ENCODE measurements at places on chromosomes 1 and 21.

DNA sequence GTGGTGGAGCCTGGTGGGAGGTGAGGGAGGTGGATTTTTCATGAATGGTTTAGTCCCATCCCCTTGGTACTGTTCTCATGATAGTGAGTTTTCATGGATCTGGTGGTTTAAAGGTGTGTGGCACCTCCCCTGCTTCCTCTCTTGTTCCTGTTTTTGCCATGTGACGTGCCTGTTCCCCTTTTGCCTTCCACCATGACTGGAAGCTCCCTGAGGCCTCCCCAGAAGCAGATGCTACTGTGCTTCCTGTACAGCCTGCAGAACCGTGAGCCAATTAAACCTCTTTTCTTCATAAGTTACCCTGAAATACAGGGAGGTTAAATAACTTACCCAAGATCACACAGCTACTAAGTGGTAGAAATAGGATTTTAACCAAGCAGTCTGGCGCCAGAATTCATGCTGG, 4.3 kb upstream of the HEYL start:
- no peak for DNase-seq

DNA sequence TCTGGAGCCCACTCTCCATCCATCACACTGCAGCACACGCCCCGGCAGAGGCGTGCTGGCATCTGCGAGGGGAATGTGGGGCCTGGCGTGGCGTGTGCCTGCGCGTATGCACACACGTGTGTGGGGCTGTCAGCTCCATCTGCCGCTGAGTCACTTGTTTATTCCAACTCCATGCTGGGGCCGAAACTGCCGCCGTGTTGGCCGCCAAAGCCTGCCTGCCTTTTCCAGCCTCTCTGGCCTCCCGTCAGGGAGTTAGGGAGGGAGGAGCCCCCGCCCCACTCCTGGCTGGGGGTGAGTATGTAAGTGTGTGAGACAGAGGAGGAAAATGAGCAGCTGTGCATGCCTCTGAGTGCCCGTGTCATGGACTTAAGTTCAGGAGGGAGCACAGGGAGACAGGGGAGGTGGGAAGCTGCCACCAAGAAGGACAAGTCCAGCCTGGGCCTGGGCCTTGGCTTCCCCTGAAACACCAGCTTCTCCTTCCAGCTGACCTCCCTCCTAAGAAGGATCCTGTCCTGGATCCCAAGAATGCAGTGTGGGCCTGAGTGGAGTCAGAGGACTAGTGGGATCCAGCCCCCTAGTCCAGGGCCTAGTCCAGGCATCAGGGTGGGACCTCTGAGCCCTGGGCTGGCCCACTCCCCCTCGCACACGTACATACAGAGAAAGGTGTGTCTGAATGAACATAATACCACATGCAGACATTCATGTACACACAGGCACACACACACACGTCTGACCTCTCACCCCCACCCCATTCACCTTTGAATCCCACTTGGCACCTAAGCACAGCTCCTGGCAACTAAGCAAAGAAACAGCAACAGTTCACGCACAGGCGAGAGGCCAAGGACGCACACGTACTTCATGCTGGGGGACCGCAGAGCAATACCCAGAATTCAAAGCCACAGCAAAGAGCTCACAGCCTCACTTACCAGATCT, 24.7 kb downstream of the MEF2D start:
- DNase-seq, result no peak

DNA sequence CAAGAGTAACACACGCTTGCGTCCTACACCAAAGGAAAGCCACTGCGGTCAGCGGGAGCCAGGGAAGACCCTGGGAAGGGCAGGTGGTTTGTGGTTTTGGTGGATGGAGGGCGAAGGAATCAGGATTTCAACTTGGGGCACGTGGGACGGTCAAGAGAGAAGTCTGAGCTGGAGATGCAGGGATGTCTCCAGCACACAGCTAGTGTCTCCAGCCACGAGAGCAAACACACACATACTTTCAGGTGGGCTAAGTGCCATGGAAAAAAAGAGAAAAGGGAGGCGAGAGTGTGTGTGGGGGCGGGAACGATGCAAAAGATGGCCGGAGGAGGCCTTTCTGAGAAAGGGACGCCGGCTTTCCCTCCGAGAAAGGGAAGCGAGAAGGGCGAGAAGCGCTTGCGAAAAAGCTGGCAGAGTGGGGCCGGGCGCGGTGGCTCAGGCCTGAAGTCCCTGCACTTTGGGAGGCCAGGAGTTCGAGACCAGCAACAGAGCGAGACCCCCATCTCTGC, 1.4 kb upstream of the SRRM1 start:
- peak; percentile 20 for DNase-seq

DNA sequence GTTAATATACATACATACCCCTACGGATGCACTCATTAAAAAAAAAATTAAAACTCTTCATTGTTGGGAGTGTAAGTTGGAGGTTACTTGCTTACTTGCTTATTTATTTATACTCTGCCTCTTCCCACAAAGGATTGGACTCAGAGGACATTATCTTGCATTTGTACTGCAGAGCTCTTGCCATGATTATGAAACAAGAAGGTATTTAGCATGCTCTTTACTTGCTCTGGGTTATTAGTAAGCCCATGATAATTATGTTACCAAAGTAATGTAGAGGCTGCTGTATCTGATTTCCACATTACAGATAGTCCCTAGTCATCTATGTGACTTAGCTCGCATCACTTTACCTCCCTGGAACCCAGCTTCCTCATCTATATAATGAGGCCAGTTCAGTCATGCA, 355.1 kb upstream of the PTBP2 start:
- no peak for DNase-seq

DNA sequence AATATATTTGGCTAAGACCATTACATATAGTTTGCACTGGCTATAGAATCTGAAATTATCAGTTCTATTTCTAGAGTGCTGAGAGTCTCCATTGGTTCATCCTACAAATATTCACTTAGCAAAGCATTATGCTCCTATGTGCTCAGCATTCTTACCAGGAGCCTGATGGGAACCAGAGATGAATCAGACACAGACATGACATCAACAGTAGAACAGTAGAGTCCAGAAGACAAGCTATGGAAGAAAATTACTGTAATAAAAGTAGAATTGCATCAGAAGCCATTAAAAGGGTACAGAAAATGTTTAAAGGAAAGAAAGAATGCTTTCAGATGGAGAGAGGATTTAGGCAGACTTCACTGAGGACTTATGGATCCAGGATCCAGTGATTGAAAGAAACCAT, 271.7 kb upstream of the SNX7 start:
- DNase-seq, result no peak

GRCh38 chr1:75438355-75438754, 172.6 kb downstream of the SLC44A5 start:
- no peak for DNase-seq

- DNase-seq, result no peak
Observed at GRCh38 chr1:63152572-63152971, 169.8 kb upstream of the FOXD3 start.

GRCh38 chr1:219325368-219325742, 151.7 kb downstream of the LYPLAL1 start:
- DNase-seq, result no peak

- DNase-seq, result no peak
Observed at GRCh38 chr1:119795261-119796200, 15.7 kb downstream of the REG4 start.

DNA sequence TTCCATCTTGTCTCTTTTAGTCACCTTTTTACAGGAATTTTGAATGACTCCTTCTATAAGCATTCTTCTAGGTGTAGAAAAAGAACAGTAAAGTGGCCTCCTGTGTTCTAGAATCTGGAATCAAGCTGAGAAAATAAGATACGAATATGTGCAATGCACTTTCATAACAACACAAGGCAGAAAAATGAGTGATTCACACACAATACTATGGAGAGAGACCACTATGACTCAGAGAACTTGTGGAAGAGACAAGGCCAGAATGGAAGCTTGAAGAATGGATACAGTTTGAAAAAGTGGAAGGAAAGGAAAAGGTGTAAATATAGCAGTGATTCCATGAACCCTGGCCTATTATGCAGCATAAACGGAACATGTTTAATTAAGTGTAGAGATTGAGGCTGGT, 57.1 kb upstream of the SAMSN1 start:
- no peak for DNase-seq

DNA sequence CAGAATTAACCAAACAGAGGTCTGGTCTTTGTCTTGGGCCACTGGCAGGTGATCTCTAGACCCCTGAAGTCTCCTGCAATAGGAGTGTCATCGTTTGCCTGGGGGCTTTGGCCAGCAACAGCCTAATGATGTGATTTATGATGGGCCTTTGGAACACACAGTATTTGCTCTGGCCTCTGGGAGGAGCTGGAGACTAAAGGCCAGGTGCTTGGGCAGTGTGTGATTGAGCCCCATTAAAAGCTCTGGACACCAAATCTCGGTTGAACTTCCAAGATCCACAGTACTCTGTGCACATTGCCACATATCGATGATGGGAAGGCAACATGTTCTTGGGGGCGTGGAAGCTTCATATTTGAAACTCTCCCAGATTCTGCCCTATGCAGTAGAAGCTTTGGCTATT, 32.0 kb upstream of the TLR5 start:
- no peak for DNase-seq

GRCh38 chr1:240174734-240175133, 83.1 kb downstream of the FMN2 start:
- no peak for DNase-seq

- DNase-seq, result peak; percentile 45
Observed at GRCh38 chr1:6033986-6034749, 11.5 kb upstream of the KCNAB2 start.

GRCh38 chr1:172287208-172287607, 133.3 kb upstream of the C1orf105 start:
- DNase-seq, result no peak

GRCh38 chr1:45348609-45348965, 8.3 kb upstream of the MUTYH start:
- no peak for DNase-seq

GRCh38 chr1:18573170-18573569, 57.5 kb upstream of the PAX7 start:
- DNase-seq, result no peak

DNA sequence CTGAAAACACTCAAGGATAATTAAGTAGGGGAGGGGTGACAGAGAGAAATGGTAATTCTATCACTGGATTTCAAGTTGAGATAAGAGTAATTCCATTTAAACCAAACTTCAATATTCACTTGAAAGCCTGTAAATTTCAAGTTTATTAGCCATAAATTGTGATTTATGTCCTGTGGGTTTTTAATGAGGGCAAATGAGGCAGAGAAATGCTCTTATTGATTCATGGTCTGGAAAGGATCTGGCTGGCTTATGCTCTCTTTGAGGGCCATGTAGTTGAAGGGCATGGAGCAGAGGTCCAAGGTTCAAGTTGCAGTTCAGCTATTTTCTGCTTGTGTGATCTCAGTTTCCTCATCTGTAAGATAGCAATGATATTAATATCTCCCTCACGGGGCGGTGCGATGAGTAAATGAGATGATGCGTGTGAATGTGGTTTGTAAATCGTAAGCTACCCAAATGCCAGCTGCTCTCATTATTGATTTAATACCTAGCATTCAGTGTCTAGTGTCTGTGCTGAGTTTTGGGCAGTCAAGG, 12.3 kb downstream of the OLFML3 start:
- no peak for DNase-seq

DNA sequence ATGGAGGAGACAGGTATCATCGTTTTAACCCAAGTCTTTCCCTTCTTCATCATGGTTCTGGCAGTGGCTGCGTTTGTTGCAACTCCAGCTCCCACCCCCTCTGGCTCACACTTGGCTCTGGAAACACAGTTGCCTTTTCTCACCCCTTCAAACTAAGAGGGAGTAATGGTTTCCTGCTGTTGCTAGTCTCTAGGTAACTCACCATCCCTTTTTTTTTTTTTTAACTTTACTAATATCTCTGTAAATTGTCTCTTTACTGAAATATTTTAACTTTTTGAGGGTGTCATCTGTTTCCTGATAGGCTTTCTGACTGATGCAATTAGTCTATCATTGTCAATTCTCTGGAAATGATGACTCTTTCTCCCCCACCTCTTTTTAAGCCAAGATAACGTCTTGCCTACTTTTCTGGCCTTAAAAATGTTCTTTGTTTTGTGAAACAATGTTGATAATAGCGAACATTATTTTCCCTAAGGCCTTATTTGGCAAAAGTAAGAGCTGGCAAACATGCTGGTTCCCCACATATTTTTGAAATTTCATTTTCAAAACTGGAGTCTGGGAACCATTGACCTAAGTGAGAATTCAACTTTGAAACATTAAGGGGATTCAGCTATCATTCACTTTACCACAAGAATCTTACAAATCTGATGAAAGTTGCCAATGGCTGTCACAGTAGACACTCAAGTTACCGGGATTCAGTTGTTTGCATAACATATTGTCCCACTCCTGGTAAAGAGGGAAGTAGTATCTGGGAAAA, 85.3 kb downstream of the LEPR start:
- no peak for DNase-seq

DNA sequence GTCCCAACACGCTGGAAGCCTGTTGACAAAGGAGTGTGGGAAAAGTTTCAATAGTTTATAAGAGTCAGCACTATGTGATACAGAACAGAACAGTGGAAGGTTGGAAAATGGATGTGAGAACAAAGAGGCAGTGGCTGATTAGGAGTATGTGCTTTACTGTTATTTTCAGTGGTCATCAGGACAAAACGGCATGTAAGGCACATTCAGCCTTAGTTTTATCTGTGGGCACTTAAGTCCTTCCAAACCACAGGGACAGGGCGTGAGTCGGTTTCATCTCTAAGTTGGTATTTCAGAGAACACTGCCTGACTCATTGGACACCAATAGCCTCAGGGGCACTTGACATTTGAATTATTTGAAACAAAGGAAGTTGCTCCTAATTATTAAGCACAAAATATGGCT, 306.9 kb downstream of the ASTN1 start:
- no peak for DNase-seq

DNA sequence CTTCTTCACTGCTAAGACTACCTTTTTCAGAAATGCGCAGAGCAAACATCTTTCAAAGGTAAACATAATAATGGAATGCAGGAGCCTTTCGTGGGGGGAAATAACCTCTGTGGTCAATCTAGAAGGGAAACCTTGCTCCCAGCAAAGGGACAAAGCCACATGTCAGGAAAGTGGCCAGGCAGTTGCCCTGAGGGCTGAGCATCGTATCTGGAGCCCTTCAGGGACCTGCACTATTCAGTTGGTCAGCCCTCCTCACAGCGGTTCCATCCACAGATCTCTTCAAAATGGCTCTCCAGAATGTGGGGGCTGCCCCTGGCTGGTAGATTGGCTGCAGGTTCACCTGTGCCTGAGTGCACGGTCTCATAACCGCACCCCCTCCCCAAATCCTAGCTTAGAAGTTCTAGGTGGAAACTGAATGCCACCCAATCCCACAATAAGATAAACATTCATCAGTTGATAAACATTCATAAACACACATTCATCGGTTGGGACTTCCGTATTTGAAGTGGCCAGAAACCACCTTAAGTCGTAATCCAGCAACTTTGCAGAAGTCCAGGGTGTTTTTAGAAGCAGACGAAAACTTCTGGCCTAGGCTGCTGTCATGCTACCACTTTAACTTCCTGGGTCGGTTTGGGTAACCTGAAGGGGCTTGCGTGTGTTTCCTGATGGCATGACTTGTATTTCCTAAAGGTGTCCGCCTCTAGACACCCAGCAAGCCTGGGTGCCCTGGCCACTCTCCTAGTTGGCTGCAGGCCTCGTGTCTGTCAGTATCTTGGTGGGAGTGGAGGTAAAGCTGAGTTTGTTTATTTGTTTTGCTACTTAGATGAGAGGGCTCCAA, 50.5 kb downstream of the RASSF5 start:
- DNase-seq, result no peak

All from activated naive CD4-positive, alpha-beta T cell treated with anti-CD3 and anti-CD28 coated beads, Interleukin-2, amount 50 U/mL, for 16 hours (primary cell).